SHP77 treated with DMSO at 0.1 percent for 48 hours (cell line): ENCODE measurements at places on chromosomes 2 and 18.

DNA sequence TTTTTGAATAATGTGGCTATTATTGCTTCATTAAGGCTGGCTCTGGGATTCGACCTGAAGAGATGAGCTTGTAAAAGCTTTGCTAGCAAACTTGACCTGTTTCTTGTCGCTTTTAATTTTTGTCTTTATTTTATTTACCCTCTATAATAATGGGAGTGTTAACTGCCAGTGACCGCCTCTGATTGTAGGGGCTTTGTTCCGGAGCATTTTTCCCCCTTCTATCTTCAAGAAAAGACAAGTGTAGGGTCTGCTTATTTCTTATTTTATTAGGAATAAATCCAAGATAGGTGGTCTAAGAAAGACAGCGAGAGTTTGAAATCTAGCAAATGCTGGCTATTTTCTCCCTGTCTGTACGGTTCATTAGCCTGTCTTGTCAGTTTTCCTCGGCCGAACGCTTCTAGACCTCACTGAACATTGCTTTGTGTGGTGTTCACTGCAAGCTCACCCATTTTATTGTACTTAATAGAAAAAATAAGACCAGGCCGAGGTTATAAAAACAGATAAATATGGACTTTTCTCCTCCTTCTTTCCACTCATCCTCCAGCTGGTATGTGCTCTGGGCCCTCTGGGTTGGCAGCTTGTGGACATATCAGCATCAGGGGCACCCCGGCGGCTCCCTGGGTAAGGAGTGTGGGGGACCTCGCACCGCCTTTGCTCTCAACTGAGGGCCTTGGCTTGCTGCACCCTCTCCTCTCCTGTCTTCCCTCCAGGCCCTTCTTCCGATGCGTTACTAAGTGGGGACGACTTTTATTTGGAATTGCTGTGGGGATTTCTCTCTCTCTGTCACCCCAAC, 8.5 kb downstream of the MEIS1 start:
- DNase-seq = no peak

DNA sequence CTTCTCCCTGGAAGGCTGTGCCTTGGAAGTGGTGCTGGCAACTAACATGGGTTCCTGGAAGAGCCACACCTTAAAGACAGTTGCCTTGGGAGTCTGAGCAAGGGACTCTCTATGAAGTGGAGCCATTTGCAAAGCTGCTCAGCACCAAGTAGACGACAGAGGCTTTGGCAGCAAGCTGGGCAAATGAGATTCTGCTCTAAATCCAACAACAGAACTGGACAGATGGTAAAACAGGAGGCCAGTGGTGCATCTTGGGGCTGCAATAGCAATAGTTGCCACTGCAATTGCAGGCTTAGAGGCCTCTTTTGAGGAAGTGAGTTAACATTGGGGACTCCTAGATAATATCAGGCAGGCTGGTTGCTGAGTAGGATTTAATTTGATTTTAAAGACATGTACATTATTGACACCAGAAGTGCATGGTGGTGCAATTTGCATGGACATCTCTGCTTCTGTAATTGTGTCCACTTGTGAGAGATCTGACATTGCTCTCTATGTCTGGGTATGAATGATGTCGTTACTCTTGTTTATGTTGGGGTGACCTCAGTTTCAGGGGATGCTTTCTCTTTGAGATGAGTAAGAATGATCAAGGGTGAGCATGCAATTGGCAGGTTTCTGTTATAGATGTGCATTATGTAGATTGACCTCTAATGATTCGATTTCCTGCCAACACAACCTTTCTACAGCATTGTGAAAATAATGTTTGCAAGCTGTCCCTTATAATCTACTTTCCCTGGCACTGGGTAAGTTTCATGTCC, 568.3 kb upstream of the MEX3C start:
- DNase-seq = no peak

GRCh38 chr2:208489687-208490086, 83.1 kb downstream of the PTH2R start:
- peak; percentile 82 for DNase-seq

GRCh38 chr2:188798159-188798558, 176.0 kb upstream of the COL3A1 start:
- no peak for DNase-seq

DNA sequence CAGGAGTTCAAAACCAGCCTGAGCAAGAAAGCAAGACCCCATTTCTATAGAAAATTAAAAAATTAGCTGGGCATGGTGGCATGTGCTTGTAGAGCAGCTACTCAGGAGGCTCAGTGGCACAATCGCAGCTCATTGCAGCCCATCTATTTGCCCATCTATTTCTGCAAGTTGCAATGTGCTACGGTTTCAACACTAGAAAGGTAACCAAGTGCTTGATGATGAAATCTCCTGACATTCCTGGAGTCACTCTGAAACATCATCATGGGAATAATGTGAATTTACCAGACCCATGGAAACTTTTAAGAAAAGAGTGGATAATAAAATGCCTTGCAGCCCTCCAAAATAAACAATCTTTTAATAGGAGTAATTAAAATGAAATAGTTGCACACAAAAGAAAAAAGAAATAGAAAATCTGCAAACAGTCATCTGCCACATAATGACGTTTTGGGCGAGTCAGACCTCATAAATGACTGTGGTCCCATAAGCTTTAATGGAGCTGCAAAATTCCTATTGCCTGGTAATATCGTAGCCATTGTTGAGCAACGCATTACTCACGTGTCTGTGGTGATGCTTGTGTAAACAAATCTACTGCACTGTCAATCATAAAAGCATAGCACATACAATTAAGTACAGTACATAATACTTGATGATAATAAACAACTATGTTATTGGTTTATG, 46.6 kb upstream of the AMMECR1L start:
- no peak for DNase-seq

- DNase-seq = no peak
Observed at GRCh38 chr2:23761638-23762037, 165.3 kb downstream of the ATAD2B start.

- no peak for DNase-seq
Observed at GRCh38 chr2:127811397-127812321, 688 bp upstream of the WDR33 start.

GRCh38 chr2:129469389-129469788, 510.1 kb upstream of the RAB6C start:
- no peak for DNase-seq

GRCh38 chr2:207768866-207769596, 675 bp downstream of the FZD5 start:
- DNase-seq = no peak
